Glomerular endothelial cell (primary cell): ENCODE measurements at places on chromosomes 5 and 9. TPM values are rescaled to one million over a fixed set of nuclear protein-coding genes. Genes with fewer than 3 reads are reported as not detected.

DNA sequence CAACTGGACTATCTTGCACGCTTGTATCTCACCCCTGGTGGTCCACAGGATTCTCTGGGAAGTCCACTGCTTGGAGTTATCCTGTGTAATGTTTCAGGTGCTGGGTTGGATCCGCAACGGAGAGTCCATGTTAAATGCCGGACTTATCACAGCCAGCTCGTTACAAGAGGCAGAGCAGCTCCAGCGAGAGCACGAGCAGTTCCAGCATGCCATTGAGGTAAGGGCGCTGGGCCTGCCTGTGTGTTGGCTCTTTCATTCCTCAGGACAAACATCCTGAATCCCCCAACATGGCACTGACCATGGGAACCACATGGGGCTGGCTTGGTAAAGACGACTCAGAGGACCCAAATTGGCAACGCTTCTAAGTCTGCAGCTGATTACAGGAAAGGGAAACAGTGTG is 214.8 kb upstream of the OTULINL start:
- no peak for DNase-seq

- DNase-seq, result no peak
These were observed 329.0 kb upstream of the MPDZ start for GRCh38 chr9:13608451-13608850.

DNA sequence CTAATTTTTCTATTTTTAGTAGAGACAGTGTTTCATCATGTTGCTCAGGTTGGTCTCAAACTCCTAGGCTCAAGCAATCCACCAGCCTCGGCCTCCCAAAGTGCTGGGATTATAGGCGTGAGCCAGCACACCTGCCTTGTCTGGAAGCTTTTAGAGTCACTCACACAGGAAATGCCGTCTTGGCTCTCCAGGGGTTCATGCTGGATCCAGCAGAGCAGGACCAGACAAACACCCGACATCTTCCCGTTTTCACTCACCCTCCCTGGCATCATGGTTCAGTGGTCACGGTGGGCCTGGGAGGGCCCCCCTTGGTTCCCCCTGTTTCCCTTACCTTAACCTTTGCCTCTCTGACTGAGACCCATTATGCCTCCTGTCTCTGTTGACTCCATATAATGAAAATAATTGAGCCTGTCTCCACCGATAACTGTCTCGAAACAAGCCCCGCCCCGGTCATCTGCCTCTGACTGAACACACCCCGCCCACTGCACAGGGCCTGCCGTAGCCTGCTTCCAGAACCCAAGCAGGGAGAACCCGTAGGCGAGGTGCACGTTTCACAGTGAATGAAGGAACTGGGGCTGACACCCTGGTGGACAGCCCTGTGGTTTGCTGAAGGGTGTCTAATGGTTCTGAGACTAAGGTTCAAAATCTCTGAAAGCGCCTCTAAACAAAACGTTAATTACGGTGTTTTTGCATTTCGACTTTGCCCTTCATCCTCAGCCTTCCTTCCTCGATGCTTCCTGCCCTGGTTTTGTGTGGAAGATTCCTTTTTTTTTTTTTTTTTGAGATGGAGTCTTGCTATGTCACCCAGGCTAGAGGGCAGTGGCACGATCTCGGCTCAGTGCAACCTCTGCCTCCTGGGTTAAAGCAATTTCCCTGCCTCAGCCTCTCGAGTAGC is 39.7 kb upstream of the SPRY4 start:
- no peak for DNase-seq

- no peak for DNase-seq
These were observed 183.3 kb downstream of the IRX1 start for GRCh38 chr5:3778945-3779344.

DNA sequence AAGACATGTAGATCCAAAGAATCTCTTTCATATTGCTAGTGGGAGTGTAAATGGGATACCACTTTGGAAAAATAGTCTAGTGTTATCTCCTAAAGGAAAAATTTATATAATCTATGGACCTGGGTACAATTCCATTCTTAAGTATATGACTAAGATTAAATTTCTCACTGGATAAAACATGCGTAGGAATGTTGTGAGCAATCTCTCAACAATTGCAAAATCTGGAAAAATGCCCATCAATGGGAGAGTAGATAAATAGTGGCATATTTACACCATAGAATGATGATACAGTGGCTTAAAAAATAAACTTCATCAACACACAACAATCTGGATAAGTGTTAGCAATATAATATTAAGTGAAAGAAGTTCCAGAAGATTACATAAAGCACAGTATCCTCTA is 469.5 kb downstream of the MAN2A1 start:
- no peak for DNase-seq

- peak; percentile 82 for DNase-seq
These were observed 18.8 kb upstream of the OR2K2 start for GRCh38 chr9:111348821-111349271.

GRCh38 chr5:14172149-14172795 is 29.1 kb downstream of the TRIO start:
- DNase-seq, result no peak

The FIBCD1 gene
- total RNA-seq, result 0.05 TPM in 1 of 2 replicates, not detected in the other

GRCh38 chr5:127022846-127023245 is 7.5 kb downstream of the MARCHF3 start:
- no peak for DNase-seq

The PCAT7 gene
- not detected in 2 replicates for total RNA-seq

DNA sequence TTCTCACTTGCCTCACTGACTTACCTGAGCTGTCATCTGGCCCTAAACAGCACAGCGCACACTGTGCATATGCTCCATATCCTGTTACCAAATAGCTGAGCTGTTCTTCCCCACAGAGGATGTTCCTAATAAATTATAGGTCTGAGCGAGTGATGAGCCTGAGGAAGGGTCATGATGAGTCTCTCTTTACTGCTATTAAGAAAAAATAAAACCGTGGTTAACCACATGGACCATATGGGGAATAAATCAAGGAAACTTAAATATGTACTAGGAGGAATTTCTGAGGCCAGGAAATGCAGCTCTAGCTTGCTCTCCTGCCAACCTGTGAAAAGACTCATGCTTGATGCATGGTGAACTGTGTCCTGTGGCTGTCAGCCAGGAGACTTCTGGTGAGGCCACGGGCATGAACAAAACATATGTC is 424.8 kb upstream of the DMAC1 start:
- no peak for DNase-seq

The DND1 gene
- total RNA-seq, result 0.29 and 1.1 TPM in 2 replicates

DNA sequence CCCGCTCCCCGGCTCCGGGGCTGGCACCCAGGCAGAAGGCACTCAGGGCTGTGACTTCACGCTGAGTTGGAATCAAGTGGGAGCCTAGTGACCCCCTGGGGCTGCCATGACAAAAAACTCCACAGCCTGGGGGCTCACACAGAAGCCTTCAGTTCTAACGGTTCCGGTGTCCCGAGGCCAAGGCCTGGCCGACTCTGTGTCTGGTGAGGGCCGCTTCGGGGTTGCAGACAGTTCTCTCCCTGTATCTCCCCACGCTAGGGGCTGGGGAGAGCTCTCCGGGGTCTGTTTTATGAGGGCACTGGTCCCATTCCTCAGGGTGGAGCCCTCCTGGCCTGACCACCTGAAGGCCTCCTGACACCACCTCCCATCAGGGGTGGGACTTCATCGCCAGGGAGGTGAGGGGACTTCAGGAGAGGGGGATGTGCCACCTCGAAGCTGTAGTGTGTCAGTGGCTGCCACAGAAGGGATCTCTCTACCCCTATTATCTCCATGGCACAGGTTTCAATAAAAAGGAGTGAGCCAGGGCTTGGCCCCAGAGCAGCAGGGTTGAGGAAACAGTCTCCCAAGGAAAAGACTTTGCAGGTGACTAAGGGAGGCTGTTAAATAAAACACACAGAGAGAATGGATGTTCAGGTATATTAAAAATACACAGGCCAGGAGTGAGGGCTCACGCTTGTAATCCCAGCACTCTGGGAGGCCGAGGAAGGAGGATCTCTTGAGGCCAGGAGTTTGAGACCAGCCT is 1.5 kb upstream of the SLC6A3 start:
- DNase-seq, result no peak

The PKN3 gene
- total RNA-seq, result 14.8 and 16.9 TPM in 2 replicates

GRCh38 chr5:118199801-118200200 is 788.5 kb downstream of the DTWD2 start:
- DNase-seq, result no peak

- no peak for DNase-seq
These were observed 729.6 kb upstream of the WWC1 start for GRCh38 chr5:167561796-167562195.

- DNase-seq, result no peak
These were observed 273.2 kb upstream of the TARS1 start for GRCh38 chr5:33167541-33167940.

DNA sequence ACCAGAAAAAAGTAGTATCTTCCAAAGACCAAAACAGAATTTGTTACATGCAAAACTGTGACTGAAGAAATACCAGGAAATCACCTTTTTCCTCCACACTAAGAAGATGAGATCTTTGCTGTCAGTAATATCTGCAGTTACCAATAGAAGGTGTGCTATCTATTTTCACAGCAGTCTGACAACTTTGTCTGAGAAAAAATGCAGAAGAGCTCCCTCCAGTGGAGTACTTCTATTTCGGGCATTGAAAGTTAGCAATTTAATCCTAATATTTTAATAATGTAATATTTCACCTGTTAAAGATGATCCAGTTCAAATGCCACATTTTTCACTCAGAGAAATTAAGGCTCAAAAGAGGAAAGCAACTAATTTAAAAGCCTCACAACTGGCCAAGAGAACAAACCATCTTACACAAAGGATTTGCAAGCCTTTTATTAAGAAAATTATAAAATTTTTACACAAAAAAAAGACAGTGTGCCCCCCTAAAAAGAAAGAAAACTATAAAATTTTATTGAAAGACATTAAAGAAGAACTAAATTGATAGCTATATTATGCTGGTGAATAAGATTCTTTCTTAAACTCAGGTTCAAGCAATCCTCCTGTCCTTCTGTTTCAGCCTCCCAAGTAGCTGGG is 50.6 kb downstream of the DEPDC1B start:
- no peak for DNase-seq

The DENND4C gene
- total RNA-seq, result 53.7 and 59.5 TPM in 2 replicates

The CYLC2 gene
- not detected in 2 replicates for total RNA-seq

- no peak for DNase-seq
These were observed 129.1 kb upstream of the PIK3R1 start for GRCh38 chr5:68086439-68086838.

- no peak for DNase-seq
These were observed 145.3 kb upstream of the ZNF462 start for GRCh38 chr9:106717686-106718085.

DNA sequence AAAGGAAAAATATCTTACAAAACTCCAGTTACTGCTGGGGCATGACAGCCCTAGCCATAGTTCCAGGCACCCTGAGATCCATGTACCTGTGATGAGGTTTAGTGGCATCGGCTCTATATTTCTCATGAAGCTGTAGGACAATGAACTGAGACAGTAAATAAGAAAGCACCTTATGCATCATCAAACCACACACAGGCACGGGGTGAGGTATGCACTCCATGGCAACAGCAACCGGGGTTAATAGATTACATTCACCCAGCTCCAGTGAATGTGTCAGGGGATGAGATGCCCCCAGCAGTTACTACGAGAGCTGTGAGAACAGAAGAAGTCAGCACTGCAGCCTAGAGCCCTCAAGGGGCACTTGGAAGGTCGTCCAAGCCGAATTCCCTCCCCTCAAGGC is 162.0 kb upstream of the S1PR3 start:
- no peak for DNase-seq

The CCDC152 gene
- total RNA-seq, result 0.05 and 0.23 TPM in 2 replicates

GRCh38 chr5:77892061-77893010 is 116.2 kb upstream of the TBCA start:
- DNase-seq, result no peak

- peak; percentile 88 for DNase-seq
These were observed 76.3 kb upstream of the PCA3 start for GRCh38 chr9:76687861-76688391.

DNA sequence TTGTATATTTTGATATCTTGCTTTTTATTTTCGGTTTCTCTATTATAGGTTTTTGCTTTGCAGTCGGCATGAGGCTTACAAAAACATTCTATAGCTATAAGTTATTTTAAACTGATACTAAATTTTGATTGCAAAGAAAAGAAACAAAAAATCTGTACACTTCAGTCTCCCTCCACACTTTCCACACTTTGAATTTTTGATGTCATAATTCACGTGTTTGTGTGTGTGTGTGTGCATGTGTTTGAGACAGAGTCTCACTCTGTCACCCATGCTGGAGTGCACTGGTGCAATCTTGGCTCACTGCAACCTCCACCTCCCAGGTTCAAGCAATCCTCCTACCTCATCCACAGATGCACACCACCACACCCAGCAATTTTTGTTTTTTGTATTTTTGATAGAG is 124.9 kb downstream of the MRPS30 start:
- no peak for DNase-seq

DNA sequence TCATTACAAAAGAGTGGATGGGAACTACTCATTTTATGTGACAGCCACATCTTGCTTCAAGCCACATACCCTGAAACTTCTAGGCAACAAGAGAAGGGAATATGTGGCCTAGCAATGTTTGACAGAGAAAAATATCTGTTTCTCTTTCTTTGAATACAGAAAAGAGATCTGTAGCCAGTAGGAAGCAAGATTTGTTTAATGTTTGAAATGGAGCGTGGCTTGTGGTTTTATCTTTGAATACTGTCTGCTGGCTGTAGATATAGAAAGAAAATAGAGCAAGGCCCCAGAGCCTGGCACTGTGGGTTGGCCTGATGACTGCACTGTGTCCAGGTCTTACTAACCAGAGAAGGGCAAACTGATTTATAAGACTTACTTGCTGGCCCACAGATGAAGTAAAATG is 133.8 kb downstream of the ARHGEF28 start:
- DNase-seq, result no peak

DNA sequence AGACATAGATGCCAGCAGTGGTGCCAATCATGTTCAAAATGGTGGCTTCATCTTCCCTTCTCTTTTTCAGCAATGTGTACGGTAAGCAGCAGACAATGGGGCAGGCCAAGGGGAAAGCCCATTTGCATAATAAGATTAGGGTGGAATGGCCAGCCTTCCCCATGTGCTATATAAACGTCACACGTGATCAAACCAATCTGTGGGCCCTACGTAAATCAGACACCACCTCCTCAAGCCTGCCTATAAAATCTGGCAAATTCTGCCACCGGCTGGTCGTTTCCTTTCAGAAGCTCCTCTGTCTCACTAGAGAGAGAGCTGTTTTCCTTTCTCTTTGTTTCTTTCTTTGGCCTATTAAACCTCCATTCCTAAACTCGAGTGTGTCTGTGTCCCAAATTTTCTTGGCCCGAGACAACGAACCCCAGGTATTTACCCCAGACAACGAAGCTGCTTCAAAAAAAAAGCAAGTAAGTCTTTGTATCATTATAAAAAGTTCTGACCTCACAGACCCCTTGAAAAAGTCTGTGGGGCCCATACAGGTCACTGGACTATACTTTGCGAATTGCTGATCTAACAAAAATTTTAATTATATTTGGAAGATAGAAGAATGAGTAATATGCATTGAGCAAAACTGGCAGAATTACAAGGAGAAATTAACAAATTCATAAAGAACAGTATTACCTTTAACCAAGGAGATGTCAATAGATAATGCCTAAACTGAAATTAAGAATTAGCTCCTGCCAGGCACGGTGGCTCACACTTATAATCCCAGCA is 15.2 kb downstream of the ZBTB5 start:
- DNase-seq, result no peak
